ENCODE measurements at places on chromosomes 5 and 9.

GRCh38 chr9:114852050-114852594, 46.3 kb upstream of the TNFSF15 start:
- no peak for DNase-seq

GRCh38 chr5:86557920-86558319, 59.8 kb upstream of the COX7C start:
- DNase-seq = no peak

- DNase-seq = no peak
Observed at GRCh38 chr5:146185161-146185560, 2.7 kb upstream of the LARS1 start.

DNA sequence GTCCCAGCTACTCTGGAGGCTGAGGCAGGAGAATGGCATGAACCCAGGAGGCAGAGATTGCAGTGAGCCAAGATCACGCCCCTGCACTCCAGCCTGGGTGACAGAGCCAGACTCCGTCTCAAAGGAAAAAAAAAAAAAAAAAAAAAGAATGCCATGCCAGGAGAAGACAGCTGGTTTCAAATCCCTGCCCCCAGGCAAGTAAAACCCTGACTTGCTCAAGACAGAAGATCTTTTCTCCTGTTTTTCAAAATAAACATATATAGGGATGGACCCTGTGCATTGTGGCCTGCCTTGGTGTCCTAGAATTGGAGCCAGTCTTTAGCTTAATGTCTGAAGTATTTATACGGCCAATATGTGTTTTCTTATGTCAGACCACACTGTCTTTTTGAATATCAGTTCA, 177.1 kb downstream of the NR3C1 start:
- DNase-seq = no peak

DNA sequence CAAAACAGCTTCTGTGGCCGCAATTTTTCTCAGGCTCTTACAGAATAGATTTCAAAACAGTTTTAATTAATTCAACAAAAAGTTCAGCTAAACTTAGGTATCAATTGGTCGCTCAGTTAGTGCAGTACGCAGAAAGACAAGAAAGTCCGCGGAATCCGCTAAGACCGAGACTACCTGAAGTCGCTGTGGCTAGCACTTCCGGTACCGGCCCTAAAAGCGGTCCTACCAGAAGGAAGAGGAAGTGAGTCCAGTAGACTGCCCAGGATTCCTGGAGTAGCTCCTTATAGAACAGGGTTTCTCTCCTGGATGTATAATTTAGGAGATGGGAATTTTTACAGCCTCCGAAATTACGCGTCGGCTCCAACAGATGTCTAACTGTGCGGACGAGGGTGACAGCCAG, 16.6 kb upstream of the PCDHB2 start:
- DNase-seq = no peak

GRCh38 chr9:113853333-113853732, 22.8 kb upstream of the ZNF618 start:
- no peak for DNase-seq

DNA sequence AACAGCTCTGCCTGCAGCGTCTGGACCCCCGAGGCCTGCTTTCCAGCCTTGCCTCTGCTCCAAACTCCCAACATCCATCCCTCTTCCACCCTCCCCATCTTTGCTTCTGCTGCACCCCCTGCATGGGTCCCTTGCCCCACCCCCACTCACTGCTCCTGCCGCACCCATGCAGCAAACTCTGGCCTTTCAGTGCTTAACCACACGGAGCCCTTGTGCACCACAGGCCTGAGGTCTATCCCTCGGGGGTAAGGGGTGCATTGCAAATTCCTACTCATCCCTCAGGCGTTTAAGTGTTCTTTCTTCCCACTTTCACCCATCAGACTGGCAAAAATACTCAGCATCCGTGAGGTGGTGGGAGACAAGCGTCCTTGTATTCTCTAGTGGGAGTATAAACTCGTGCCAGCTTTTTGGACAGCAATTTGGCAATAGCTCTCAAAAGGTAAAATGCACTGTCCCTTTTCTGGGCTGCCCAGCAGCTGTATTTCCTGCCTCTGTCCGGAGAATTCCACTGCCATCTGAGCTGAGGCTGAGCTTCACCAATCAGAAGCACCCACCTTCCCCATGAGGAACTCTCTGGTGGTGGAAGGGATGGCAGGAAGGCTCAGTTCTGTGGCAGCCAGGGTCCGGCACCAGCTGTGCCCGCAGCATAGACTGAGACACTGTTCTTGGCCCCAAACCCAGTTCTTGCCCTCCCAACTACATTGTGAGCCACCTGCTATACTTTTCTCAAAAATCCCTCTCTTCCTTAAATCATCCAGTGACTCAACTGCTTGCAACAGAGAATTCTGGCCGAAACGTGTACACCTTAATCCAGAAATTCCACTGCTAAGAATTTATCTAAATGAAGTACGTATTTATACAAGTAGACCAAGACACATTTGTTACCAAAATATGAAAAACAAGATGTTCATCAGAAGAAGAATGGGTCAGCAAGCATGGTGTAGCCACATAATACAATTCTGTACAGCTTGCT, 15.0 kb downstream of the PSMB7 start:
- no peak for DNase-seq

Measured in activated T-helper 1 cell treated with anti-CD3 and anti-CD28 coated beads, Interleukin-12 subunit alpha, Interleukin-12 subunit beta, Interleukin-2, Interleukin-4 antibody, amounts not matched to agents 30 ng/mL and 10 ng/mL and 1 ng/mL, durations not matched to agents 14 hours and 24 hours and 36 hours (primary cell).